ENCODE measurements at places on chromosomes 3 and 15. TPM values are rescaled to one million over a fixed set of nuclear protein-coding genes. Genes with fewer than 3 reads are reported as not detected.

GRCh38 chr3:4198491-4198890 lies 104.7 kb upstream of the SETMAR start:
- no peak for DNase-seq

DNA sequence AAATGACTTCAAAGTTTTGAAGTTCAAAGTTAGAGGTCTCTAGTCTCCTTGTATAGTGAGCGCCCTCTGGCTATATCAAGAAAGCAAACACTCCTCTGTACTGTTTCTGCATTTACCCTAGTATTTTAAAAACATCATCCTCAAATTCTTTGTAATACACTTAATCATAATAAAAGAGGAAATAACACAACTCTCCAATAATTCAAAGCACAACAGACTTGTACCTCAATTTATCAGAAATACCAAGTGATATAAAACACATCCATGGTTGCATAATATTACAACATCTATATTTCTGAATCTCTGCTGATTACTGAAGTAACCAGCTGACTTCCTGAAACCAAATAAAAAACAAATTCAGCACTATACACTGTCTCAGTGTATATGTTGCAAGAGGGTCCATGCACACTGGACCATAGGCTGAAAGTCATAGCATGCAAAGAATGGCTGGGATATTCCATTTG lies 12.5 kb downstream of the PLOD2 start:
- DNase-seq = no peak

DNA sequence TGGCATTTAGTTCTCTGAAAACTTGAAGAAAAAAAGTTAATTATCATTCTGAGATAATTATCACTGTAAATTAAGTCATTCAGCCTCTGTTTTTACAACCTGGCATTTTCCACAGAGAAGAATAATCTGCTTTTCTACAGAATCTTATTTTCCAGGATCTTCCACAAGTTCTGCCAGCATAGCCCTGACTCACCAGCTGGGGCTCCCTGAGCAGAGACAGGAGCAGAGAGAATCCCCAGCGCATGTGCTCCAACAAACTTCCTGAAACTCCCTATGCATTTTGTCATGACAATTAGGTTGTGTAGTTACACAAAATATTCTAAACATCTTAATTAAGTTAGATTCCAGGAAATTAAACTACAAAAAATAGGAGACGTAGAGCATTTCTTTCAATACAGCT lies 32.1 kb upstream of the TMEM207 start:
- no peak for DNase-seq

GRCh38 chr3:2468816-2469215 lies 370.1 kb downstream of the CNTN4 start:
- DNase-seq = no peak

DNA sequence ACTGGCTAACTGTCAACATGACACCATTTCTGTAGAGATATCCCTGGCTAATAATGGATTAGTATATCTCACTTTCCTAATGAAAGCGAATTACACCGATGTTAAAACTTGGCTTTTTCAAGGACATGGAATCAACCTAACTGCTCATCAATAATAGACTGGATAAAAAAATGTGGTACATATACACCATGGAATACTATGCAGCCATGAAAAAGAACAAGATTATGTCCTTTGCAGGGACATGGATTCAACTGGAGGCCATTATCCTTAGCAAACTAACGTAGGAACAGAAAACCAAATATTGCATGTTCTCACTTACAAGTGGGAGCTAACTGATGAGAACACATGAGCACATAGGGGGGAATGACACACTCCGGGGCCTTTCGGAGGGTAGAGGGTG lies 62.6 kb downstream of the ZIC1 start:
- DNase-seq = no peak

DNA sequence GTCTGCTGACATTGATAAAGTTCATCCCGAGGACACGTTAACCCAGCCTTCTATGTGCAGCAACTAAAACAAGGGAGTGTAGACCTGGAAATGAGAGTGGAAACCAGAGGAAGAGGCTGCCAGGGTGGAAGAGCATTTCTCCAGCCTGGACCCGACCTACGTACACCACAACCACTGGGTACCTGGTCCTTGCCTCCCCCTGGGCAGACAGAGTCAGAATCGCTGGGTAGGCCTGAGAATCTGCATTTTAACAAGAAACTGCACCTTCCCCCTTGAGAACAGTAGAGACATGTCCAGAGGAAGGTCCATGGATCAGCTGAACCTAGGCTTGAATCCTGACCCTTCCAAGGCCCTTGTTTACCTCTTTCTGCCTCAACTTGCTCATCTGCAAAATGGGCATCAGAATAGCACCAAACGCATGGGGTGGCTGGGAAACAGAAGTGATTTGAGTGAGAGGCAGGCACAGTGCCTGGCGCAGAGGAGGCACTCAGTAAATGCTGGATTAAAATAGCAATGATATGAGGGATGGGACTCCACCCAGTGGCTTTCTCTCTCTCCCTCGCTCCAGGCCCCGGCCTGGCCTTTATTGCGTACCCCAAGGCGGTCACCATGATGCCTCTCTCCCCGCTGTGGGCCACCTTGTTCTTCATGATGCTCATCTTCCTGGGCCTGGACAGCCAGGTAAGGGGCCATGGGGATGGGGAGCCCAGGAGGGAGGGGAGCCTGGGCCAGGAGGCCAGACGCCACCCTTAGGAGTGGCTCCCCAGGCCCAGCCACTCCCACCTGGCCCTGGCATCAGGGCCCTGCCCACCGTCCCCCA lies 66.9 kb upstream of the SLC6A1 start:
- no peak for DNase-seq

DNA sequence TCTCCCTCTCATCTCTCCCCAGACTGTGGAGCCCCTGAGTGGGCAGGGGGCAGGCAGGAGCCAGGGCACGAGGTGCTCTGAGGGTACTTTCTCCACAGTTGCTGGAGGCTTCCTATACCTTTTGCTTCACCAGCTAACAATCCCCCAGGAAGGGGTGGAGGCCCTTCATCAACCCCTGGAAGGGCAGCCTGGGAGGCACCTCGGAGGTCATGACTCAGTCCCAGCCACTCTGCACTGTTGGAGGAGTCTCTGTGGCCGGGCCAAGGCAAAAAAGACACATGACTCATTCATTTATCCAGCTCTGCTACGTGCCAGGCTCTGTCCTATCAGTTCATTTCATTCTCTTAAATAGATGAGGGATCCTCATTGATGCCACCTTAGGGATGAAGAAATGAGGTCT lies 15.6 kb upstream of the KY start:
- DNase-seq = no peak

- no peak for DNase-seq
Measured at GRCh38 chr15:31606931-31607497, 280.4 kb downstream of the KLF13 start.

DNA sequence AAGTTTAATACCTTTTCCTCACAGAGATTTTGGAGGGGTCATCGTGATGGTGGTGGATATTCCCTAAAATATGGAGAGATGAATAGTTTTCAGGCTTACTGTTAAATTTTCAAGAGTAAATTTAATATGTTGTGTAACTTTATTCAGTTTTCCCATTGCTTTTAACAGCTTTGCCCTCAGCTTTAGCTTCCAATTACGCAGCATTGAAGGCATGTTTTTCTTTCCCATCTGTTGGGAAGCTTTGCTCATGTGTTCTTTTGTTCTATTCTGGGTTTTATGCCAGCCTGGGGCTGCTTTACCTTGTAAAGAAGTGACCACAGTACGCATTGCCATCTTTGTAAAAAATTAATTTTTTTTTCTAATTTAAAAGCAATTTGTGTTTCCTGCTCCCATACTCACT lies 151.5 kb downstream of the B3GALNT1 start:
- DNase-seq = no peak

DNA sequence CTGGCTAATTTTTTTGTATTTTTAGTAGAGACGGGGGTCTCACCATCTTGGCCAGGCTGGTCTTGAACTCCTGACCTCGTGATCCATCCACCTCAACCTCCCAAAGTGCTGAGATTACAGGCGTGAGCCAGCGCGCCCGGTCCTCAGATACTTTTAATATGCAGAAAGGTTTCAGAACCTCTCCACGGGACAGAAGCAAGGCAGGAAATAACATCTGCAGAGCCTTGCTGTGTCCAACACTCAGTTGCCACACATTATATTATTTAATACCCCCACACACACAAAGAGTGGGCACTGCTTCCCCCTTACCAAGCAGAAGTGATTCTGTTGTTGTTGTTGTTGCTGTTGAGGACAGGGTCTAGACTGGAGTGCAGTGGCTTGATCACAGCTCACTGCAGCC lies 28.0 kb downstream of the OSBPL10 start:
- no peak for DNase-seq

DNAH12 gene
- not detected for total RNA-seq

GOLGA8Q gene
- not detected for total RNA-seq

DNA sequence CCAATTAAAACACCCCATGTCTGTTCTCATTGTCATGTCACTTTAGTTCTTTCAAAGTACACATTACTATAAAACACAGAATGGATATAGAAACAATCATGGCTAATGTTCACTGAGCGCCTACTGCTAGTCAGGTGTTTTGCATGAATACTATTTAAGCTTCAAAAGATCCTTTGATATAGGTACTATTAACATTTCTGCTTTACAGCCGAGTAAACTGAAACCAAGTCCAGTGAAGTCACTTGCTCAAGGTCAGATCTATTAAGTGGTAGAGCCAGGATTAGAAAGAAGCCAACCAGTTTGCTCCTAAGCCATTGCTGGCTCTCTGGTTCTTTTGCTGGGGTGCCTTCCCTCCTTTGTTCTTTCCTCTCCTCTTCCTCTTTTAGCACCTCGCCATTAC lies 32.4 kb upstream of the NMNAT3 start:
- no peak for DNase-seq

- DNase-seq = no peak
Measured at GRCh38 chr15:48636511-48636910, 9.0 kb downstream of the FBN1 start.

BCL2A1 gene
- 111 TPM for total RNA-seq

All from activated CD4-positive, alpha-beta T cell treated with anti-CD3 and anti-CD28 coated beads, Interleukin-2, amount 10 ng/mL, durations not matched to agents 24 days and 14 days (primary cell).